Myocyte (in vitro differentiated cells): ENCODE measurements at places on chromosomes 3 and 15.

DNA sequence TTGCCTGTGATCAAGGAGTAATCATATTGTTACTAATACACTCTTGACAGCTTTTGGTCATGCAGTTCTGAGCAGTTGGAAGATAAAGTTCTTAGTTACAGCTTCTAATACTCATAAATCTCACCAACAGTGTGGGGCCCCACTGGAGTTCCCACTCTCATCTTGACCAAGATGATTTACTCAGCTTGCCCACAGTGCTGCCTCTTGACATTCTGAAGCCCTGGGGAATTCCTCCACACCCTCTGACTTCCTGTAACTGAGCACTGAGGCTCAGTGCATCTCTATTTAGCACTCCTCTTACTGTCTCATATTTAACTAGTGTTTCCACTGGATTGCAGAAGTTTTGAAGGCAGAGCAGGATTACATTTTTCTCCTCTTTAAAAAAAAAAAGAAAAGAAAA is 1.9 kb upstream of the ARL6IP5 start:
- DNase-seq, result peak; percentile 94

- DNase-seq, result no peak
These were observed 32.7 kb downstream of the CADM2 start for GRCh38 chr3:84991422-84991900.

DNA sequence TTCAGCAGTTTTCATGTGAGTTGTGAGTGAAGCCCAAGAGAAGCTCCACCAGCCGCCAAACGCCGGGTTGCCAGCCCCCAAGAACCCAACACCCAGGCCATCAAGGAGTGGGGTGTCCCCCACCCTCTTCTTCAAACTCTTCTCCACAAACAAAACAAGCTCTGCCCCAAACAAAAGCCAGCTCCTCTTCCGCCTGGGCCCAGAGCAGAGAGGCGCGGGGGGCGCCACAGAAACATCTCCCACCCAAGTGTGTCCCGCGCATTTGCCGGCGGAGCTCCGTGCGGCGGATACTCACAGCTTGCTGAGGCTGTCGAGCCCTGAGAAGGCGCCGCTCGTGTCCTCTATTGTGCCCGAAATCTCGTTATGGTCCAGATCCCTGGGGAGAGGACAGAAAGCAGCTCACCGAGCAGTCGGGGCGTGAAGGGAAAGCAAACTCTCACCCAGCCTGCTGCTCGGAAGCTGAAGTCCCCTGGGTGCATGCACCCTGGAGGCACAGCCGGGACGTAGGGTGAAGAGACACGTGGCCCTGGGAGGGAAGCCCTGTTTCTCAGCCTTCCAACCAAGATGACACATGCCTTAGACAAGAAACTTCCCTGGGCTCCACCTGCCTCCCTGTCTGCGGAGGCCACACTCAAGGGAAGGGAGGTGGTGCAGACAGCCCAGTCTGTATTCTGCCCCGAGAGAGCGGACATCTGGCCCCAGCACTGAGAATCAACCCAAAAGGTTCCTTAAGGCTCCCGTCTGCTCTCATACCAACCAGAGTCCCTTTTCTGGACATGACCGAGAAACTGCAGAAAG is 95.7 kb downstream of the LRIG1 start:
- DNase-seq, result no peak

DNA sequence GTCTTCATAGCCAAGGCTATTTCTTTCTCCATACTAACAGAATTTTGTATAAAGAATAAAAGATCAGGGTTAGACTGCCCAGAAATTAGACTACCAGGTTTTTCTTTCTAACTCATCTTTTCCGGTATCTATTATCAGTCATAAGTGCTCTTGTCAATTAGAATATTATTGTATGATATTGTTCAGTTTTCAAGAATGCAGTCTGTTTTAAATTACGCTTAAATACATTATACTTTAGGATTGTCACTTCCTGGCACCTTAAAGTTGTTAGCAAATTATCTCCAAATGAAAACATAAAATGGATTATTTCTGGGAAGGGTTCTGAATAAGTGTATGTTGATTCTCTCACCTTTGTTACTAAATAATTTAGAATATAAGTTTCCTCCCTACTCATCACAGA is 497.2 kb downstream of the IGSF11 start:
- DNase-seq, result no peak

- peak; percentile 78 for DNase-seq
These were observed 76.0 kb downstream of the TAMM41 start for GRCh38 chr3:11770477-11771391.

GRCh38 chr15:27770086-27770607 is 329.0 kb downstream of the OCA2 start:
- no peak for DNase-seq

- DNase-seq, result peak; percentile 40
These were observed 9.6 kb downstream of the NMD3 start for GRCh38 chr3:161230621-161231171.
